Naive thymus-derived CD4-positive, alpha-beta T cell (primary cell): ENCODE measurements at places on chromosomes 11 and 22.

GRCh38 chr11:69010964-69011623, 2.0 kb downstream of the MRGPRF start:
- DNase-seq = no peak

GRCh38 chr11:11476499-11476898, 123.4 kb upstream of the CSNK2A3 start:
- no peak for DNase-seq

DNA sequence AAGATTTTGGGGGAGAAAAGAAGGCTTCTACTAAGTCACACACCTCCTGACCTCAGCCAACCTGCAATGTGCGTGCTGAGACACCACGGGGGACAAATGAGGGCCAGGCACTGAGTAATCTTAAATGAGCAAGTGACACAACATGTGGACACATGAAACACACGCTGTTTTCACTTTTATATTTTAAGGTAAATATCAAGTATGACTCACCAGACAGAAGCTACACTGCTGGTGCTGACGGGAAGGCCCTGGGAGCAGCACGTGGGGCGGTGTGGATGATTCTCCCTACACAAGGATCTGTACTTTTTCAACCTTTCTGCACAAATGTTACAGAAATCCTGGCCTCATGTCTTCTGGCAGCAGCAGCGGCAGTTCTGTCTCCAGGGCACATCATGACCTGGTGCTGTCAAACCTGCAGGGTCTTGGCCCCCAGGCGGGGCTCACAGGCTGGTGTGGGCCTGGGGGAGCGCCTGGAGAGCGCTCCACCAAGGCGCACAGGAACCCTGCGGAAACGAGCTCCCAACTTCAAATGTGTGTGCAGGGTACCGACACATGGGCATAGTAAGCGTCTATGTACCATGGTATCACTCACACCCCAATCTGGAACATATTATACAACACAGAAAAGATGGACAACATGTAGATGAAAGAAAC, 61.7 kb downstream of the DGCR2 start:
- DNase-seq = no peak

- DNase-seq = no peak
Observed at GRCh38 chr11:36012979-36013378, 69.1 kb downstream of the LDLRAD3 start.

GRCh38 chr11:19800162-19800561, 87.5 kb downstream of the NAV2 start:
- DNase-seq = no peak

- DNase-seq = no peak
Observed at GRCh38 chr22:42173183-42173926, 42.7 kb upstream of the CYP2D6 start.

DNA sequence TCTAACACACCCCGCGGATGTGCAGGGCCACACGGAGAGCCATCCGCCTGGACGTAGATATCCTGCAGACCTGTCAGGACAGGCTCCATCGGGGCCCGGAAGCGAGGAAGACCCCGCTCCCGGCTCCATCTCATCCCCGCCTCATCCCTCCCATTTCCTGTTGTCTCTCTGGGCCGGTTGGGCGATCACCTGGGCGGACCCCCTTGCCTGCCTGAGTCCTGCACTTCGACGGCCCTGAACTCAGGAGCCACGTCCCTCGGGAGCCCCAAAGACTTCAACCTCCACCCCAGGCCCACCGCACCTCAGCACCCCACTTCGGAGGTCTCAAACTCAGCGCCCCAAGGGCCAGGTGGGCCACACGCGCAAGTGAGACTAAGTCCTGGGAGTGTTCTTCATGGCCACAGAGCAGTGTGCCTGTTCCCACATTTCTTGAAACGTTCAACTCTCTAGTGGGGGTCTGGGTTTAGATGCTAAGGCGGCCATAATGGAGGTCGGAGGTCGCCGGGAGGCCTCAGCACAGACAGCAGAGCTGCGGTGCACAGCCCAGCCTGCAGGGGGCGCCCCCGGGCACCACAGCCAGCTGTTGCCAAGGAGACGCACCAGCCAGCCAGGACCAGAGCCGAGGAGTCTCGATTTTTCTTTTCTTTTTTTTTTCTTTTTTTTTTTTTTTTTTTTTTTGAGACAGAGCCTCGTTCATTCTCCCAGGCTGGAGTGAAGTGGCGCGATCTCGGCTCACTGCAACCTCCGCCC, 26.0 kb upstream of the FADD start:
- DNase-seq = peak; percentile 40

DNA sequence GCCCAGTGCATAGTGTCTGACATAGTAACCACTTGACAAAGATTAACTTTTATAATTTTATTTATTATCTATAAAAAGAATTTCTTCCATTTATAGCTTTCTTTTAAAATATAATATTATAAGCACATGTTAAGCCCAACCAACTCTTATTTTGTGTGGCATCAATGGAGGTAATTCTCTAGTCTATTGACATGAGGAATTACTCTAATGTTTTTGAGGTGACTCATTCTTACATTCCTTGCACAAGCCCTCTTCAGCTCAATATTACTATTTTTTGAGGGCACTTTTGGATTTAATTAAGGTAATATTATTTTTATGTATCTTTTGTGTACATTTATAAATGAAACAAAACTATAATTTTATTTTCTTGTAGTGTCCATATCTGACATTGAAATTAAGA, 59.6 kb downstream of the AASDHPPT start:
- no peak for DNase-seq

GRCh38 chr11:93591247-93591898, 48.2 kb upstream of the SMCO4 start:
- no peak for DNase-seq
